ENCODE measurements at places on chromosomes 3 and 15.

- DNase-seq, result no peak
Observed at GRCh38 chr3:54303517-54304375, 181.4 kb downstream of the CACNA2D3 start.

DNA sequence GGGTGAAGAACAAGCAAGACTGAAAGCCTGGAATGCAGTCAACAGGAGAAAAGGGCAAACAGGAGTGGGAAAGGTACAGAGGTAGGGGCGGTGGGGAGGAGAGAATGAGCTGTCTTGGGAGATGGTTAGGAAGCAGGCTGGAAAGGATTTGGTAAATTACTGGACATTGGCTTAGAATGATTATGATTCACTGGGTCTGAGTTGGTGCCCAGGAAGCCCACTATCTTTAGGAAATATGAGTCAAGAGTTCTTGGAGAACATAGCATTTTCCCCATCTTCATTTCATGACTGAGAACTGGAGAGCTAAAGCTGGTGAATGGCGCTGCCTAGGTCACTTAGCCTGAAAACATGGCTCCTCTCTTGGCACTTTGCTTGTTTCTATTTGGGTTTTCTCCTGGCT, 74.7 kb upstream of the C3orf80 start:
- DNase-seq, result no peak

DNA sequence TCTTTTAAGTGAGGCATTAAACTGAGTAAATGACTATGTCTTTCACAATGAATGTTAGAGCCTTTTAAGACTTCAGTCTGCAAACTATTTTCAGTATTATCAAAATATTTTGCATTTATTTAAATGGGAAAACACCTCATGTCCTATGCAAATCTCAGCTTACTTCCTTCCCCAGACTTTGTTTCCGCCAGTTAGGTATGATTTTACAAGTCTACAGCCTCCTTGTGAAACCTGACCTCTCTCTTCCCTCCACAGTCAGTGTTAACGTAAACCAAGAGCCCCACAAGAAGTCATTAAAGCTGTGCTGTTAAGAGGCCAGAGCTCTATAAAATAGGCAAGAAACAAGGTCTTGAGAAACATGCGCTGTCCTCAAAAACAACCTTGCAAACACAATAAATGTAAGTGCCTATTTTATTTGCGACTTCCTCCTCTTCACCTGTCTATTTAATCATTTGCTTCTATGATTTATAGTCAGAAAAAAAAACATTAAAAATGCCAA, 48.3 kb downstream of the PRTG start:
- DNase-seq, result no peak

GRCh38 chr3:25292036-25292435, 136.0 kb upstream of the RARB start:
- no peak for DNase-seq

- no peak for DNase-seq
Observed at GRCh38 chr3:135261214-135261775, 466.2 kb downstream of the EPHB1 start.

- DNase-seq, result no peak
Observed at GRCh38 chr3:107644631-107645030, 121.9 kb downstream of the BBX start.

GRCh38 chr15:71056111-71056510, 59.2 kb upstream of the THSD4 start:
- no peak for DNase-seq

- no peak for DNase-seq
Observed at GRCh38 chr3:126961191-126961790, 21.6 kb upstream of the PLXNA1 start.

GRCh38 chr15:72786242-72786641, 2.7 kb upstream of the ADPGK start:
- no peak for DNase-seq

DNA sequence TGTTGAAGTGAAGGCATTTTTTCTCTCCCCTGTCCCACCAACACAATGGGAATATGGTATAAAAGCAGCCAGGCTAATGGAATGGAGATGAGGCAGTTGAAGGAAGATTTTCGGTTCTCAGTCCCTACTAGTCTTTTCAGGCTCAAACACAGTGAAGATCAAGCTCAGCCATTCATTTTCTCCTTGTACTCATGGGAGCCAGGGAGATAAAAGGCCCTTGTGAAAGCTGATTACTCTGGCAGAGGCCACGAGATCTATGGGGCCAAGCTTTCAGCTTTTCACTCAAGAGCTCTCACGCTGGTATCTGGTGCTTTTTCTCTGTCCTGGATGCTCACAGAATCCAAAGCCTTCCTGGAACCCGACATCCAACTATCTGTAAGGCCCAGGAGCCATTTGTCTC, 14.5 kb upstream of the FAN1 start:
- DNase-seq, result no peak

DNA sequence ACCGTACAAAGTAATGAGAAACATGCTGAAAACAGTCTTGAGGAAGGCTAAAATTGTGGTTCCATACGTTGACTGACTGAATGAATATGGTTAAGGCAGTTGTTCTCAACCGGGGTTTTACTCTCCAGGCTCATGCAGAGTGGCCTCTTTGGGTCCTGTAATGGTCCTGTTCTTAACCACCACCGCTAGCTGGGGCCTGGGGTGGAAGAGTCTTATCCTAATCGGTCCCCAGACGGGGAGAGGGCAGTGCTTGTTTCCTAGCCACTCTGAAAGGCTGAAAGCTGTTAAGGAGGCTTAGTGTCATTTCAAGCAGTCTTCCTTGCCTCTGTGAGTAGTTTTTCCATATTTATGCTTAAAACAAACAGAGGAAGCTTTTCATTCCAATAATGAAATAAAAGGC, 32.0 kb downstream of the SELENOT start:
- DNase-seq, result no peak

DNA sequence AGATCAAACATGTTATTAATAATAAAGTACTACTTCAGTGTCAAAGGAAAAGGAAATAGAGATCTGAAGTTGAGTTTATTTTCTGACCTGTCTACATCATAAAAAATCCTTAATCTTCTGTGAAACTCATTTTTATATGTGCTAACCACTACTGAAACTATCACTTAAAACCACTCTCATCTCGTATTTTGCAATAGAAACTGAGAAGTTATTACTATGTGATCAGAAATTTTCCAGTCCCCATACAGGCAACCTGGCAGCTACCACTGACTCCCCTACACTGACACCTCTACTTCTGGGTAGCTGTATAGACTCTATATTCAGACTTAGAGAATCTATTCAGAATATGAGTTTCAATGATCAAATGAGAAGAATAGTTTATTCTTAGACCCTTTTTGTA, 8.3 kb downstream of the HDGFL3 start:
- DNase-seq, result peak; percentile 5

GRCh38 chr3:104367000-104367399, 999.7 kb upstream of the ALCAM start:
- no peak for DNase-seq

DNA sequence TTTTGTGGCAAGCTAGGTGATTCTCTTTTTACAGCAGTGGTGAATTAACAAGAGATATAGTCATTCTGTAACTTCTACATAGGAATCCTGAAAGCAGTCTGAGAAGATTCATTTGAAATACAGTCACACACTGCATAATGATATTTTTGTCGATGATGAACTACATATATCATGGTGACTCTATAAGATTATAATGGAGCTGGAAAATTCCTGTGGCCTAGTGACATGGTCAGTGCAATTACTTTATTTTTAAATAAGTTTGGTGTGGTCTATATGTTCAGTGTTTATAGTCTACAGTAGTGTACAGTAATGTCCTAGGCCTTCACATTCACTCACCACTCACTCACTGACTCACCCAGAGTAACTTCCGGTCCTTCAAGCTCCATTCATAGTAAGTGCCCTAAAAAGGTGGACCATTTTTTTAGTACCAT, 511.4 kb upstream of the MCTP2 start:
- no peak for DNase-seq

DNA sequence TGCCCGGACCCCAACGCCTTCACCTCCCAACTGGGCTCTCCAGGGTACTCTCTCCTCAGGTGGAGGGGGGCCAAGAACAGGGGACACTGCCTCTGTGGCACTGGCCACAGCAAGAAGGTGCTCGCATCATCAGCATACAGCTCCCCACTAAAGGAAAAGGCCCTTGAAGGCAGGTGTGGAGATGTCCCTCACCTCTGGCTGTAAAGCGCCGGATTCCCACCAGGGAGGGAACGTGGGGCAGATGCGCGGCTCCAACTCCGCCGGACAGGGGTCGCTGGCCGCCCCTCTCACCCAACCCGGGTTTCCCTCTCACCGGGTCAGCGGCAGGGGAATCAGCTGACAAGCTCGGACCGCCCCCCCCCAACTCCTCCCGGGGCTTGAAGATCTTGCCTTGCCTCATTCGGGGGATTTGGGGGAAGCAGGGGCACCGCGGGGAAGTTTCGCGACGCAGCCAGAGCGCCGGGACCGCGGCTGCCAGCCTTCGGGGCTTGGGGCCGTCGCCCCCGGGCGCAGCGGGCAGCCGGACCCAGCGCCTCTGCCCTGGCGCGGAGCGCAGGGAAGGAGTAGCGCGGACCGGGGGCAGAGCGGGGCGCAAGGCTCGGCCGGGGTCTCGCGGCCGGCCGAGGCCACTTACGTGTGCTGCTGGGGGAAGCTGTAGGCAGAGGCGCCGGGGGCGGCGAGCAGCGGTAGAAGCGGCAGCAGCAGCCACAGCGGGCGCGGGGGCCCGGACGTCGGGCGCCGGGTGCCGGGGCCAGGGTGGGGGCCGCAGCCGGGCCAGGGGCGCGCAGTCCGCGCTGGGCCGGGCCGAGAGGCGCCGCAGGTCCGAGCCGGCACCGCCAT, 630 bp downstream of the CACNA2D2 start:
- DNase-seq, result no peak

GRCh38 chr3:107599772-107600145, 77.0 kb downstream of the BBX start:
- DNase-seq, result no peak

DNA sequence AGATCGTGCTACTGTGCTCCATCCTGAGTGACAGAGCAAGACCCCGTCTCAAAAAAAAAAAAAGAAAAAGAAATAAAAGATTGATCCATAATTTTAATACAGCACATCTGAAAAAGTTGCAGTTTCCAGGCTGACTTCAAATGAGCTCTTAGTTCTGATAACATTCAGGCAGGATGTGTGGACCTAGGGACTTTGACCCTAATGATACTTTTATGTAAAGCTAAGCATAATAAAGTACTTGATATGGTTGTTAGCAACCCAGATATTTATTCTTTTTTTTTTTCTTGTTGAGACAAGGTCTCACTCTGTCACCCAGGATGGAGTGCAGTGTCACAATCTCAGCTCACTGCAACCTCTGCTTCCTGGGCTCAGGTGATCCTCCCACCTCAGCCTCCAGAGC, 10.8 kb upstream of the GK5 start:
- no peak for DNase-seq

DNA sequence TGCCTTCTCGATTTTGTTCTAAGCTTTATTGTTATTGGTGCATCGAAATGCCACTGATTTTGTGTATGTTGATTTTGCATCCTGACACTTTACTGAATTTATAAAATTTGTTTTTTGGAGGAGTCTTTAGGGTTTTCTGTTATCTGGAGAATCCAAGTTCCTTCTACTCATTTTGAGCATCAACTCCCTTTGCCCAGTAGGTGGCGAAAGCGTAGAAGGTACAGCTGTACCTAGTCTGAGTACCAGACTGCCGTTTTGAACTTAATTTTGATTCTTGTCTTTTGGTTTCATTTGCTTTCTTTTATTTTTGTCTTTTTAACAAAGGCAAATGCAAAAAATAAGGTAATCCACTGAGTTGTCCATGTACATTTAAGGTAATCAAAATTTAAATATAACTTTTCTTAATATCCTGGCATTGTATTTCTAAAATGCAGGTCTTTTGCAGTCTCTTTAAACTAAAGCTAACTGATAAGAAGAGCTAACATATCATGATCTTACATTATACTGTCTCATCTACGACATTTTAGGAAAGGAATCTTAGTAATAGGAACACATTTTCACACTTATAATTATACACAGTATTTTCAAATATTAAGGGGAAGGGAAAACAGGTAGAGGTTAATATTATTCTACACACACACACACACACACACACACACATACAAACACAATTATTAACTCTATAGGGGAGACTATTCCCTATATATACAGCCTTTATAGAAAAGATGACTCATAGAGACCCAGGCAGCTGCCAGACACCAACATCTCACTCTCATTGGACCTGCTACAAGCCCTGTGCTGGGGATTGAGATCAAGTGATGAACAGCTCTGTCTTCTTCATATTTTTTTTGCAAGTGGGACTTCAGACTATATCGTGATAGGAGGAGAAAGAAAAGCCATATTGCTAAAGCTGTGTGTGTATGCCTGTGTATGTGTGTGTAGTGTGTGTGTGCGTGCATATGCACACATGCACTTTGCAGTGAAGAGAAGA, 71.8 kb downstream of the SYNPR start:
- no peak for DNase-seq

GRCh38 chr3:64867224-64867623, 179.4 kb upstream of the ADAMTS9 start:
- no peak for DNase-seq

DNA sequence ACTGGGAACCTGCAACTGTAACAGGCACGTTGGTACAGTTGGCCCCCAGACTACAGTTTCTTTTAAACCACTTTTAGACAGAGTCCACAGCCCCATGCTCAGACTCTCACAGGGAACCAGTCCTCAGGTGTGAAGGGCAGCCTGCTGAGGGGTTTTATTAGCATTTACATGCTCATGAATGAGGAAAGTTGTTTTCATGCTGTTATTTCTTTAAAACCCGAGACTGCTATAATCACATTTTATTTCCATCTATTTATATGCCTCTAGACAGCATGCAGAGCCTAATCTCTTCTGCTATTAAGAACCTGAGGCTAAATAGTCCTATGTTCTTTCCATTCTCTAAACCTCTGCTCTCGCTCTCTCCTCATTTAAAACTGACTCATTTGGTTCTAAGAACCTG, 26.3 kb upstream of the FSIP1 start:
- no peak for DNase-seq

DNA sequence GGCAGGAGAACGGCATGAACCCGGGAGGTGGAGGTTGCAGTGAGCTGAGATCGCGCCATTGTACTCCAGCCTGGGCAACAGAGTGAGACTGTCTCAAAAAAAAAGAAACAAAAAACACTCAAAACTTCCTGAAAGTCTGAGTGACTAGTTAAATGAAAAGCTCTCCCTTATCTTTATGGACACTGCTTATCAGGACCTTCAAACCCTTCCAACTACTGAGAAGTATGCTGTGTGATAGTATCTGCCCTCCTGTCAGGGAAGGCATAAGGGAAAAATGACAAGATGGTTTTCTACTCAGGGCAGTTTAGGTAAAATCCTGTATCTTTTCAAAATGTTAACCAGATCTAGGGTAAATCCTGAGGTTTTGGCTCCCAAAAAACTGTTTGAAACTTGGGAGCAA, 21.8 kb downstream of the EMC7 start:
- DNase-seq, result no peak
